CD4-positive, alpha-beta T cell treated with Interleukin-4 for 1 hour (primary cell): ENCODE measurements at places on chromosomes 1 and 21.

GRCh38 chr1:211822677-211823407 lies 7.7 kb downstream of the LPGAT1 start:
- no peak for DNase-seq

GRCh38 chr1:180173952-180174351 lies 19.3 kb downstream of the QSOX1 start:
- no peak for DNase-seq

DNA sequence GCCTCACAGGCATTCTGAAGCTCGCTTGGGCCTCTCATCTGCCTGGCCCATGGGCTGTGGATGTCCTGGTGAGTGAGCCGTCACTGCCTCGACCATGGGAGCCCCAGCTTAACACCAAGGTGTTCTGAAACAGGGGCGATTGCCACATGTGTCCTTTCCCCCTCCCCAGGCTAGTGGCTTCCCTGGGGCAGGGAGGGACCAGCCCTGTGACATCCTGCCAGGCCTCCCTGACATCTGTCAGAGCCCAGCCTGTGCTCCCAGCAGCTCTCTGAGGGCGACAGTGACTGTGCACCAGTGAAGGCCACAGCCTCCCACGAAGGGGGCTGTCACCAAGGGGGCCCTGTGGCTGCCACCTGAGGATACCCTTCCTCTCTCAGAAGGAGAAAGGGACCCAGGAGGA lies 35.9 kb upstream of the CCDC27 start:
- no peak for DNase-seq

GRCh38 chr1:46681333-46682034 lies 9.8 kb downstream of the TEX38 start:
- no peak for DNase-seq

- no peak for DNase-seq
Measured at GRCh38 chr1:15444468-15445389, 6.5 kb downstream of the CTRC start.

DNA sequence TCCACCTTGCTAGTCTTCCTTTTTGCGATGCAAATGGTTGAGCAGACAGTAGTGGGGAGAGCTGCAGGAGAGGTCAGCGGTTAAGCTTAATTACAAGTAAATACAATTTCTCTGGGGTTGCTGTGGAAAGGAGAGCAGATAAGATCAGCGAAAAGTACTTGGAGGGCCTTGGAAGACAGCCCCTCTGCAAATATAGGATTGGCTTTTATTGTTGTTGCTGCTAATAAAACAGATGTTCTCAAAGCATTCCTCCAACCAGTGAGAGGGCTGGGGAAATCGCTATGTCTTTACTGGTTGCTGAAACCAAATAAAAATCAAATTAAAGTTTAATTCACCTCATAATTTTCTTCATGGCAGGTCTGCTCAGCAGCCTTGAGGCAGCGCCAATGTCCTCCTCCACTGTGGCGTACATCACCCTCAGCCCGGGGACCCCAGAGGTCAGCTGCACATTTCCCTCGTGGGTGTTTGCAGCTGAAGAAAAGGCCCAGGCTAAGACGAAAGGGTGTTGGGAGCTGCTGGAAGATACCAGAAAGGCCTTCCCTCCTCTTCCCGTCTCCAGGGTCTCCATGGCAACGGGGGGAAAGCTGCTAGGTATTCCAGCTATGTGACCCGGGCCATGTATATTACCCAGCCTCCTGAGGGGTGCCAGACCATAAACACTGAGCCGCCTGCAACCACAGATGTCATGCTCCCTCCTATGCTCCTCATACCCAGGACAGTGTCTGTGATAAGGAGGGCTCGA lies 54.6 kb upstream of the POU2F1 start:
- DNase-seq: no peak

DNA sequence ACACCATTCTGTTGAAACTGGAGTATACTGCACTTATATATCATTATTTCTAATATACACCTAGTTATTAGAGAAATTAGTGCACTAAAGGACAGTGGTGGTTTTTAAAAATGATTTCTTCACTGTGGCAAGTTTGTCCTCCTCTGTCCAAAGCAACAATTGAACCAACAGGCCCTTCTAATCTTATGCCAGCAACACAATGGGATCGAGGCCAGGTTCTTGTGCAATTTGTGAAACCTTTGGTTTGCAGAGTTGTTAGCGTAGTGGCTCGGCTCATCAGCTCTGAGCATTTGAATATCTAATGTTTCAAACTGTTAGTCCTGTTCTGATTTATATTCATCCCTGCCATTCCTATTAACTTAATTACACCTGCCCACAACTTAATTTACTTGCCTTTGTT lies 9.9 kb upstream of the LRRC39 start:
- no peak for DNase-seq
